ENCODE measurements at places on chromosomes 12 and 14.

DNA sequence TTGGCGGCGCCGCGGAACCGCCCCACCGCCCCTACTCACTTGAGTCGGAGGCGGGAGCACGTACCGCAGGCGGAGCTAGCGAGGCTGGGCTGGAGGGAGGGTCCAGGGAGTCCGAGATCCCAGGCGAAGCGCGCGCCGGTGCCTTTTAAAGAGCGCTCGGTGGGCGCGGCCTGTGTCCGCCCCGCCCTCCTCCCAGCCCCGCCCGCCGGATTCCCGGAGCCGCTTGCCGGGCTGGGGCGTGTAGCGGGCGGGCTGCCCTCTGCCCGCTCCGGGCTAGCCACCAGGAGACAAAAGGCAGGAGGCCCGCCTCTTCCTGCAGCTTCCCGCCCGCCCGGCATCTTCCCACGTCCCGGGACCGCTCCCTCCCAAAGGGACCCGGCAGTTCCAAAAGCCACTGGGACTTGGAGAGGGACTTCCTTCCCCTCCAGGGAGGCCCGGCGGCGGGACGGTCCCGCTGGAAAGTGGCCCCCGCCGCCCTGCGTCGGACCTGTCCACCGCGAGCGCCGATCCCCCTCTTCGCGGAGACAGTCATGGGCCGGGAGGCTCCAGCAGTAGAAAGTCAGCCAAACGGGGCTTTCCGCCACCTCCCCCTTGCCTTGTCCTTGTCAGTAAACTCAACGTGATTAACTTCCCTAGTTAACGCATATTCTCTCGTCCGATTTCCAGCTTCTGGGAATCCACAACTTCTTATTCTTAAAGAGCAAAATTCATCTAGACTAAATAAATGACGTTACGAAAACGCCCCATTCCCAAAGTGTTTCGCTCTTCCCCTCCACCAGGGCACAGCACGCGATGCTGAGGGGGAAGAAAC lies at the start of gene CSRP2:
Gene CSRP2, minus strand, starts transcription at position 121 of the 811 bp plus-strand sequence. CDS start 12,759 bp downstream, outside the sequence.
- DNase-seq, result peak; percentile 61

DNA sequence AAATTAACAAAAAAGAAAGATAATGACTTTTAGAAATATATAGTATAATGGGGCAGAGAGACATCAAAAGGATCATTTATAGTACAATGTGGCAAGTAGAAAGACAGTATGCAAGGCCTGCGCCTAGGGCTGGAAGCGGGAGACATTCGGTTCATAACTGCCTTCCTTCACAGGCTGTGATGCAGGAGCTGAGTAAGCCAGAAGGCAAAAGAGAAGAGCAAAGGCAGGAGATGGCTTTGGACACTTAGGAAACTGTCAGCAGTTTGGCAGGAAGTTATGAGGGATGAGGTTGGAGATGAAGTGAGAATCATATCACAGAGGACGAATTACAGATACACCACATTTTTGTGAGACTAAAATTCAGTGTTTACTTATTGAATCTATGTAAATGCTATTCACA lies 97.8 kb downstream of the EPS8 start:
- no peak for DNase-seq

DNA sequence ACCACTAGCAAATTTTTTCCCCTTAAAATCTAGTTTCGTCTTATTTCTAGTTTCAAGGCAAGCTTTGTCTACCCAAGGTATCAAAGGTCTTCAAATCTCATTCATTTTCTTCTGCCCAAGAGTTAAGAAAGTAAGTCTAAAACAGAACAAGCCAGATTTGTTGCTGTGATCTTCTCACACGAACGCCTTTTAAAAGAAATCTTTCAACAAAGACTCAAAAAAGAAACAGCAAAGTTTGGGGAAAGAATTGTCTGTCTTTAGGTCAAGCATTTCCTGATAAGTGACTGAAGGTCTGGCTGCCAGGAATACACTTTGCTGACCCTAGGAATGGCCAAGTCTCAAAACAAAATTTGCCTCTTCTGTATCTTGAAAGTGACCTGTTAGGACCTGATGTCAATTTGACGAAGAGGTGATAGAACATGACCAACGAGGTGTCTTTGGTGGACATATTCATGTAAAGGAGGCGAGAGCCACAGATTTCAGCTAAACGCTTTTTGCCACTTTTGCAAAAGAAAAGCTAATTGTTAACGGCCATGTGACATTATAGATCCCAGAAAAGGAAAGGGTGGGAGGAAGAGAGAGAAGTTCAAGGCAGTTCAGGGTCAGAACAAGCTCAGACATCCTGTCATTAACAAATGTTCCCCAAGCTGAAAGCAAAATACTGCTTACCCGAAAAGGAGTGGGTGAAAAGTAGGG lies 1.7 kb downstream of the CDK17 start:
- DNase-seq, result no peak

- no peak for DNase-seq
Observed at GRCh38 chr12:77559400-77560074, 271.2 kb upstream of the NAV3 start.

DNA sequence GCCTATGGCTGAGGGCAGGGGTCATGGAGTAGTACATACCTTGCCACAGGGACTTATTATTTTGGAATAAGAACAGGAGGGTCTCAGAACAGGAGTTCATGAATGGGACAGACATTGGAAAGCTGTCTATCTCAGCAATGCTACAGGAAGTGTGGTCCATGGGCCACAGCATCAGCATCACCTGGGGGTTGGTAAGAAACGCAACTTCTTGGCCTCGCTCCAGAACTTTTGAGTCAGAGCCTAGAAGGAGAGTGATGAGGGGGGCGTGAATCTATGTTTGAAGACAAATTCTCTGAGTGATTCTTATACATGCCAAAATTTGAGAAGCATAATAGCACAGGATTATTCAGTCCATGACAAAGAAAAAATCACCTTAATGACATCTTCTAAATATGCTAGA lies 156.6 kb downstream of the RPAP3 start:
- DNase-seq, result peak; percentile 2
